ENCODE measurements at places on chromosomes 6 and 20. TPM values are rescaled to one million over a fixed set of nuclear protein-coding genes. Genes with fewer than 3 reads are reported as not detected.

- DNase-seq, result no peak
These were observed 244.4 kb upstream of the HSF2 start for GRCh38 chr6:122154912-122155575.

Gene PLN
- total RNA-seq, result under 0.01 TPM

GRCh38 chr6:96104910-96105309 is 89.1 kb downstream of the FUT9 start:
- DNase-seq, result no peak

Gene TNXB
- total RNA-seq, result under 0.01 TPM

GRCh38 chr6:30985490-30985889 is 2.0 kb downstream of the MUC21 start:
- no peak for DNase-seq

DNA sequence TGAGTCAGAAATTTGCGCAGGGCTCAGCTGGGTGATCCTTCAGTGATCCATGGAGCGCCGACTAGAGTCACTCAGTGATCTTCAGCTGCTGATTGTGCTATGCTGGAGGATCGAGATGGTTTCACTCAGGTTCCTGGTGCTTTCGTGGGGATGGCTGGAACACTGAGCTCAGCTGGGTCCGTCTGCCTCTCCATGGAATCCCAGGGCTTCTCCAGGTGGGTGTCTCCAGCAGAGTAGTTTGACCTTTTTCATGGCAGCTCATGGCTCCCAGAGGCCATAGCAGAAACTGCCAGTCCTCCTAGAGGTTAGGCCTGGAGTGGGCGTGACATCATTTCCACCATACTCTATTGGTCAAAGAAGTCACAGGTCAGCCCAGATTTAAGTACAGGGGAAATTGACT is 88.8 kb upstream of the SIRPA start:
- no peak for DNase-seq

DNA sequence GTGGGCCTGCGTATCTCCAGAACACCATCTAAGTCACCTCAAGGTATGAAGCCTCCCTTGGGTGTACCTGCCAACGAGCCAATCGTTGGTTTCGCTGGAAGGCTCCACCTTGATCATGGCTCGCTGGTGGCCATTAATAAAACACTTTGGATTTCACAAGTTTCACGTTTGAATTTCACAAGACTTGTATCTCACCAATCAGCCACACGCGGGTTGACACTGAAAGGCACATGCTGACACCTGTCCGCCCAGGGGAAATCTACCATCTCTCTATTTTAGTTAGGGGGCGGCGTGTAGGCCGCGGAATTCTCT is 586 bp upstream of the HMGA1 start:
- peak; percentile 27 for DNase-seq

DNA sequence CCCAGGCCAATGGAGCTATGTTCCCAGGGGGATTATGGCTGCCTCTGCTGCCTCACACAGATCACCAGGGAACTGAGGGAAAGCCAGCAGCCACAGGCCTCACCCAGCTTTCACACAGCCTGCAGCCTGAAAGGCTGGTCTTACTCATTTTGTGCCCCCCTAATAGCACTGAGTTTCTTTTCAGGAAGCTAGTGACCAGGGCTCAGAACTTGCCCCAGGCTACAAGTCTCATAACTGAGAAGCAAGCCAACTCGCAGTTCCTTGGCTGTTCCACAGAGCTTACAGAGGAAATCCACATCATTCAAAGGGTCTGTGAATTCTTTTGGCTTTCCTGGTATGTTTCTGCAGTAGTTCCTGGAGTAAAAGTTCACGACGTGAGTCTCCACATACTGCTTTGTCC is 524.8 kb upstream of the GJE1 start:
- peak; percentile 10 for DNase-seq

DNA sequence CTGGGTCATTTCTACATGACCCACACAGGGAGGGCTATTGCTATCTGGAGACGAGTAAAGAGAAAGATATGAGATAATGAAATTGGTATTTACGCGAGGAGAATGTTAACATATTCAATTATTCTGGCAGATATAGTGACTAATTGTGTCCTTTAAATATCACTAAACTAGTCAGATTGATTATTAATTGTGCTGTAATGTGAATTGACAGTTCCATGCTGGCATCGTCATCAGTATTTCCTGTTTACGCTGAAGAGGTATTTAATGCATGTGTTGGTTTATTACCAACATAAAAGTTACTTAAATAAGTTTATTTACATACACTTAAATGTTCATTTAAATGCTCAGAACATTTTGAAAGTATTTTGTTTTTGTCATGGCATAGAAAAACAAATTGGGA is 35.7 kb upstream of the OGFRL1 start:
- no peak for DNase-seq

Gene PIGU
- 16.1 TPM for total RNA-seq

DNA sequence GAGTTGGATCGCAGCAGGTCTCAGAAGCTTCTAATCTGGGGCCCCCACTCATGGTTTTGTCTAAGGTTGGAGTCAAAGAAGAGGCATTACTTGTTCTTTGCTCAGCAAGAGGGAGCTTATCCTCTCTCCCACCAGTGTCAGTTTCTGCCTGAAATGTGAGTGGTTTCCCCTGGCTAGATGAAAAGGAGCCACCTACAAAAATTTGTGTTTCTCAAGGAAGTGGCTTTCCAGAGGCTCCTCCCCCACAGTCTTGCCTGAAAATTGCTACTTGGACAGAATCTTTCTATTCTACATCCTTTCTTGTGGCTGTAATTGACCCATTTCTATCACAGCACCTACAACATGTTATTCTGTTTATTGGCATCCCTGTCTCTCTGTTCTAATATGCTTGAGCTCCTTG is 37.9 kb downstream of the SCML4 start:
- DNase-seq, result no peak

Gene SLC17A9
- total RNA-seq, result 1.4 TPM

- no peak for DNase-seq
These were observed 84.3 kb upstream of the FOXO3 start for GRCh38 chr6:108476376-108476775.

- DNase-seq, result no peak
These were observed 131.5 kb upstream of the MAN1A1 start for GRCh38 chr6:119480961-119481497.

DNA sequence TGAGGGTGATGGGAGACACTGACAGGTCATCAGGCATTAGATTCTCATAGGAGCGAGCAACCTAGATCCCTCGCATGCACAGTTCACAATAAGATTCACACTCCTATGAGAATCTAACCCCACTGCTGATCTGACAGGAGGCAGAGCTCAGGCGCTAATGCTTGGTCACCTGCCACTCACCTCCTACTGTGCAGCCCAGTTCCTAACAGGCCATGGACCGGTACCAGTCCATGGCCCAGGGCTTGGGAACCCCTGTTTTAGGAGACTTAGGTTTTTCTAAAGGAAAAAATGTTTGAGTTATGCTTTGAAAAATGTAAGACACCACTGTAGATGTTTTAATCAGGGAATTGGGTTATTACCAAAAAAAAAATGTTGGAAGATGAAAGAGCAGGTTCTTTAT is 6.7 kb downstream of the HLA-E start:
- no peak for DNase-seq

DNA sequence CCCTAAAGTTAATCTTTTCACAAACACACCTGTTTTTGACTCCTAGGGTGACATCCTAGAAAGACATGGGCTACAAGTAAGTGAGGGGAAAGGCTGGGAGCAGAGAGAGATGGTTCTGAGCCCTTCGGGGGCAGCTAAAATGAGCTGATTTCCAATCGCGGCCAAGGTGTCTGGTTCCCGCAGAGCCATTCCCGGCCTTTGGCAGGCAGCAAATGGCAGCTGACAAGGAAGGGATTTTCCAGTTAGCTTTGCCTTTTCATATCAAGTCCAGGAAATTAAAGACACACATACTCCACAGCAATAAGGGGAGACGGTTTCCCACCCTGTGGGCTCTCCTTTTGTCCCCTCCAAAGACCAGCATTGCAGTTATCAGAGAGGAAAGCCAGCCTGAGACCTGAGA is 228.5 kb downstream of the ZMYND8 start:
- no peak for DNase-seq

DNA sequence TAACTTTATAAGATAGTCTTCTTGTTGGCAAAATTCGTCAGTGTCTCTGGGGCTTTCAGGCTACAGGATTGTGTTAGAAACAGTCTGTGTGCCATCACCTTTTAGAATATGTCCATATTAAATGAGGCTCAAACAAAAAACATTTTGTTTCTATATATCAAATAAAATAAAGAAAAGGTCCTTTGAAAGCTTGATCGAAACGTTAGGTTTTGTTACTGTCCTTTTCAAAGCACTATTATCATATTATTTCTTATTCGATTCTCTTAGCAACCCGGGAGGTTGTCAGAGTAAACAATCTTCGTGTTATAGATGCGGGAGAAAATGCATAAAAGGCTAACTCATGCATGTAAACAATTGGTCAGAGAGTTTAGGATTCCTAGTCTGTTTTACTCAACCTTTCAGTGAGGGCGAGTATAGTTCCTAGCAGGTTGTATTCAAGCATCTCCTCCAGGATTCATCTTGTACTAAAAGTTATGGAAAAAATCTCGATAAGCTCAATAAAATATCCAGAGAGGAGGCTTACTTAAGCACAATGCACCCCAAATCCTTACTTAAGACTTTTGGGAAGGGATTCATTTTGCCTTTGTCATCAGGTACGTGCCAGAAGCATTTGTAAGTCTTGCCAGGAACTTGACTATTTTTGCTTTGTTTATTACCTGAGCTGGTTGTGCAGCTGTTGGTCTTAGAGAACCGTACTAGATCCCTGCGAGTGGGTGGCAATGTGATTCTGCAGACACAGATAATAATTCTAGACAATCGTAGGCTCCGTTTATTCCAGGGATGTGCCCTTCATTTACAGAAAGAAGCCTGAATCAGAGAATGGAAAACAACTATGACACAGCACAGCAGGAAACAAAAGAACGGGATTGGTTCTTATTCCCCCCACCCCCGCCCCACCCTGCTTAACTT is 159.6 kb upstream of the ZNF217 start:
- peak; percentile 42 for DNase-seq

DNA sequence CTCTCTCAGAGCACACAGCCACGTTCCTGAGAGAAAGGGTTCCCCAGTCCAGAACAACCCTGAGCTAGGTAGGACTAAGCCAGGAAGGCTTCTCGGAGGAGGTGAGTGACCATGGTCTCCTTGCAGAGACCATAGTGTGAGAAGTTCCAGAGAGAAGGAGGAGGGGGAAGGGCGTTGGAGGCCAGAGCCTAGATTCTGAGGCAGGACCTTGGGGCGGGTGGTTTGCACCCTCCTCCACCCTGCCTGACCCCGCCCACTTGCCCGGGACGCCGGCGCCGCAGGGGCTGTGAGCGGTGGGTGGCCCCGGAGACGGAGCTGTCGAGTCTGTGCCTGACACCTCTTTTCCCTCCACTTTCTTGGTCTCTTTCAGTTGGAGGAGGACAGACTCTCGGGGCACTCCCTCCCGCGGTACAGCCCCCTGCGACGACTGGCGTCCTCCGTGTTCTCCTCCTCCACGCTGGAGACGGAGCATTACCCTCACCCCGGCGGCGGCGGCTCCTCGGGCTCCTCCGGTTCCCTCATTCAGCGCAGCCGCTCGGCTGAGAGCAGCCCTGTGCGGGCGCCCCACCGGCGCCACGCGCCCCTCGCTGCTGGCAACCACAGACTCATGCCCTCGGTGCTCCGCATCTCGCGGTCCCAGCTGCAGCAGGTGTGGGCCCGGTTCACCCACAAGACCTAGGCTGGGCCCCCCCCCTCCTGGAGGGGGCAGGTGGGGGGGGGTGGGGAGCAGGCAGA is 26.2 kb downstream of the TTBK1 start:
- DNase-seq, result no peak

- no peak for DNase-seq
These were observed 11.9 kb upstream of the TNFRSF21 start for GRCh38 chr6:47321577-47321976.

DNA sequence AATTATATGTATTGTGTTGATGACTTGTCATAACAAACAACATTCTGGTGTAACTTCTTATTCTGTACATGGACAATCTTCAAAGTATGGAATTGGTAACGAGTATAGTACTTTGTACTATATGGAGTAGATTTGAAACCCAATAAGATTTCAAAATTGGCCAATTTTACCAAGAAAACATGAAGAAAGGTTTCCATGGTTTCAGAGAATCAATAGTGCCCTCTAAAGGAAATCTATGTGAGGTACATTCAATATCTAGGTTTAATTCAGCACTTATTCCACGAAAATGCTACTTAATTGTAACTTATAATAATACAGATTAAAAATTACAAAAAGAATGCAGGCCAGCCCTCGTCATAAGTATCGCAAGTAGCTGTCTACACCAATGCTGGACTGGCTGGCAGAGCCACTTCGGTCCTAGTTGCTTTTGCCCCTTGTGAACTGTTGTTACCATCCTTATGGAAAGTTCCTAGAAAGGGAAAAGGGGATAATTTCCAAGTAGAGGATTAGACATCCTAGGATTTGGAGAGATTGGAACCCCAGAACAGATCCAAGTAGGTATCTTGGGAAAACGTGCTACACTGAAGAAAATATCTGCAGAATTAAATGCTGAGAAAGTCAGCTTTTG is 70.9 kb downstream of the LCA5 start:
- peak; percentile 39 for DNase-seq

Gene CLPSL1
- total RNA-seq, result not detected

GRCh38 chr6:38512211-38512610 is 127.5 kb downstream of the BTBD9 start:
- no peak for DNase-seq

Gene TAGAP
- not detected for total RNA-seq

- no peak for DNase-seq
These were observed 9.4 kb downstream of the RAB5IF start for GRCh38 chr20:36614781-36615557.

- DNase-seq, result no peak
These were observed 123.9 kb downstream of the INSM1 start for GRCh38 chr20:20491784-20492264.

GRCh38 chr6:22142856-22143255 is 154.0 kb downstream of the PRL start:
- no peak for DNase-seq

Gene EYS
- total RNA-seq, result under 0.01 TPM

Gene PTPRA
- total RNA-seq, result 50.0 TPM

GRCh38 chr6:78089531-78089930 is 436.7 kb downstream of the MEI4 start:
- DNase-seq, result no peak

DNA sequence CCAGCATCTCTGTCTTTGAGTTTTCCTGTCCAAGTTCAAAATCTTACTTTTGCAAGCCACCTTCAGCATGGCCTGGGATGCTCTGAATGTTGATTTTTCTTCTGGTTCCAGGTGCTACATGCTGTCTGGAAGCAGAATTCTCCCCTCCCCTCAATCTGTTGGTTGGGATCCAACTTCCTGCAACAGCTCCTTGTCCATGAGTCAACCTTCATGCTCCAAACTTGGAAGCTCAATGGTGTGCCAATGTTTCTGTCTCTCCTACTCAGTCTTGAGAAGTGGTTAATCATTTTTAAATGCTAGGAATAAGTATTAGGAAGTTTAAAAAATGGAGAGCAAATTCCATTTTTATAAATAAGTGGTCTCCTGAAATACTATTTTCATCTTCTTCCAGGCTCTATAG is 33.2 kb upstream of the PLEKHG1 start:
- no peak for DNase-seq

Gene PAK5
- not detected for total RNA-seq

All from IMR-90 (cell line).